PC-3 (cell line): ENCODE measurements at places on chromosomes 4 and X.
A peak's percentile ranks its signal among the peaks of the same experiment; 100 is the strongest.

GRCh38 chr4:49018718-49019295 is 32.7 kb downstream of the CWH43 start:
- no peak for DNase-seq

- no peak for DNase-seq
Observed at GRCh38 chr4:177283167-177283566, 26.5 kb upstream of the NEIL3 start.

- peak; percentile 46 for DNase-seq
Observed at GRCh38 chr4:141575884-141576283, 60.5 kb upstream of the IL15 start.

GRCh38 chr4:44765116-44765515 is 38.8 kb upstream of the GNPDA2 start:
- no peak for DNase-seq

- DNase-seq = peak; percentile 83
Observed at GRCh38 chr4:6974138-6974848, 64.7 kb downstream of the TBC1D14 start.

GRCh38 chr4:105950701-105951100 is 55.4 kb downstream of the NPNT start:
- DNase-seq = no peak
